Activated T-cell treated with anti-CD3 and anti-CD28 coated beads, Interleukin-2, amount 50 U/mL, for 72 hours (primary cell): ENCODE measurements at places on chromosomes 12 and 14.
A peak's percentile ranks its signal among the peaks of the same experiment; 100 is the strongest.

GRCh38 chr14:65560340-65561027 lies 148.0 kb downstream of the FUT8 start:
- DNase-seq = no peak

DNA sequence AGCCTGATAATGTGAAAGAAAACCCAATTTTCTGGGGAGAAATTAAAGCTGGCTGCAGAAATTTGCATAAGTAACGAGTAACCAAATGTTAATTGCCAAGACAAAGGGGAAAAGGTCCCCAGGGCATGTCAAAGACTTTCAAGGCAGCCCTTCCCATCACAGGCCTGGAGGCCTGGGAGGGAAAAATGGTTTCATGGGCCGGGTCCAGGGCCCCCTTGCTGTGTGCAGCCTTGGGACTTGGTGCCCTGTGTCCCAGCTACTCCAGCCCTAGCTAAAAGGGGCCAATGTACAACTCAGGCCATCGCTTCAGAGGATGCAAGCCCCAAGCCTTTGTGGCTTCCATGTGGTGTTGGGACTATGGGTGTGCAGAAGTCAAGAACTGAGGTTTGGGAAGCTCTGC lies 96.5 kb downstream of the PPP1R12A start:
- DNase-seq = no peak

DNA sequence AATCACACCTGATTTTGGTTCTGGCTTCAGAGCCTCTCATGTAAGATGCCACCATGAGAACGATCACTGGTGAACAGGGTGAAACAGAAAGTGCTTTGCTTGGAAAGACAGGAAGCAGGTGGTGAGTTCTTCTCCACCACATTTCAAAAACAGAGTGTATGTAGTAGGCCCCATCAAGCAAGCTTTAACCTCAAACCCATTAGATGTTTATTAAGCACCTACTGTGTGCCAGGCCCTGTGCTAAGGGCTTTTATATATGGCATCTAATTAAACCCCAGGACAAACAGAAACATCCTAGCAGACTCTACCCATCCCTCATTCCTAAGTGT lies 47.8 kb upstream of the MED13L start:
- peak; percentile 25 for DNase-seq

DNA sequence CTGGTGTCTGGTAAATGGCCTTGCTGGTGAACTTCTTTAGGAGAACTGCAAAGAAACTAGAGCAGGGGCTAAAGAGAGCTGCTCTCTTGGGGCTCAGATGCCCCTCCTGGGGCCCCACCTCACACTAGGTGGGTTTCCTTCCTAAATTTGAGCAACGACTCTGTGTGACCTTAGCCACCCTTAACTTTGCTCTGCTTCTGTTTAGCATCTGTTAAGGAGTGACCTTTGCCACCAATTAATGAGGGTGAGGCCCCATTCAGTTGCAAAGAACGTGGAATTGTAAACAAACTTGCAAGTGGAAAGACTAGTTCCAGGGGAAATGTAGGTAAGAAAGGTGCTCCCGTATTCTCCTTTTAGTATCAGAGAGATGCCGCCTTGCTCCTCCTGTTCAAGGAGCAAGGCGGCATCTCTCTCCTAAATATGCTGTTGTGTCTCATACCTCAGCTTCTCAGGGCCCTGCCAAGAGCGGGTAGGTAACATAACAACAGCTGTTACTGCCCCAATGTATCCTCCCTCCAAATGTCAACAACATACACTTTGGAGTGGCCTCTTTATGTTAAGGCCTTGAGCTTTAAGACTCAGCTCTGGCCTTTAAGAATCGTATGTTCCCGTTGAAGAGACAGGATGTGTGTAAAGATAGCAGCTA lies 77.6 kb upstream of the FUT8 start:
- no peak for DNase-seq

DNA sequence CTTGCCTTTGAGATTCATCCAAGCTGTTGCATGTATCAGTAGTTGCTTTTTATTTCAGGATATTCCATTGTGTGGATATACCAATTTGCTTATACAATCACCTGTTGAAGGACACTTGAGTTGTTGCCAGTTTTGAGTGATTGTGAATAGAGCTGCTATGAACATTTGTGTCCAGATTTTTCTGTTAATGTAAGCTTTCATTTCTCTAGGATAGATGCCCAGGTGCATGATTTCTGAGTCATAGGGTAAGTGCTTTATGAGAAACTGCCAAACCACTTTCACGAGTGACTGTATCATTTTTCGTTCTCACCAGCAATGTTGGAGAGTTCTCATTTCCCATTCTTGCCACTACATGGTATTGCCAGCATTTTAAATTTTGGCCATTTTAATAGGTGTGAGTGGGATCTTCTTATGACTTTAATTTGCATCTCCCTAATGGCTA lies 434.6 kb upstream of the RGS6 start:
- peak; percentile 21 for DNase-seq

GRCh38 chr12:16030744-16031143 lies 119.6 kb downstream of the DERA start:
- no peak for DNase-seq

- no peak for DNase-seq
Measured at GRCh38 chr14:101177301-101177971, 273.9 kb upstream of the RTL1 start.

DNA sequence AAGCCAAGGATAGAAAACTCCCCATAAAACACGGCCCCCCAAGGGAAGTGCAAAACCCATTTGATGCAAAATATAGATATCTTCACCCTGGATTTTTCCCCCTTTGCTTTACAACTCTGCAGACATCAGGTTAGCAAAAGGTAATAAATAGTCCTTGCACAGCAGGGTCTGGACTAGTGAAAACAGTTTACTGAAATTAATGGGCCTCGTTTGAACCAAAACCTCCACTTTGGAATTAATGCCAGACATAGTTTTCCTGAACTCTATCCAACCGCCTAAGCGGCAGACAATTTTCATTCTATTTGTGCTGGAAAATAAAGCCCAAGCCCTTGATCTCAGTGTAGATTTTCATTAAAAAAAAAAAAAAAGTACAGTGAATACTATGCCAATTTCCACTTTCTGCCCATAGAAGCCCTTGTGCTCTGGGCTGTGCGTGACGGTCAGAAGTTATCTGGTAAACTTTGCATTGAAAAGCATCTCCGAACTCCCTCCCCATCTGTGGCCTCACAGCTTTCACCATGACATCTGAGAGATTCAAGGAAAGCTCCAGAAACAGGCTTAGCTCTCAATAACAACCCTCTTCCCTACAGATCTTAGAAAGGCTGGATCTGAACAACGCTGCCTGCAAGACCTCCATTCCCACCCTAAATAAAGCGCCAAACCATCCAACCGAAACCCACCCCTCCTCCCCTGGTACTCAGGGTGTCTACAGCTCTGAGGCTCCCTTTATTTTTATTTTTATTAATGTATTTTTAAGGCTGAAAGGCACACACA lies 11.0 kb upstream of the IRF2BPL start:
- no peak for DNase-seq
